Stimulated activated CD4-positive, alpha-beta T cell treated with anti-CD3 and anti-CD28 coated beads, Interleukin-1b, Interleukin-23, amount 100 ng/mL, for 4 hours (primary cell): ENCODE measurements at places on chromosomes 3 and 15.

GRCh38 chr3:160774172-160774571 lies 18.1 kb downstream of the PPM1L start:
- DNase-seq, result no peak

GRCh38 chr3:159831466-159831865 lies 157.2 kb upstream of the IL12A start:
- DNase-seq, result no peak

DNA sequence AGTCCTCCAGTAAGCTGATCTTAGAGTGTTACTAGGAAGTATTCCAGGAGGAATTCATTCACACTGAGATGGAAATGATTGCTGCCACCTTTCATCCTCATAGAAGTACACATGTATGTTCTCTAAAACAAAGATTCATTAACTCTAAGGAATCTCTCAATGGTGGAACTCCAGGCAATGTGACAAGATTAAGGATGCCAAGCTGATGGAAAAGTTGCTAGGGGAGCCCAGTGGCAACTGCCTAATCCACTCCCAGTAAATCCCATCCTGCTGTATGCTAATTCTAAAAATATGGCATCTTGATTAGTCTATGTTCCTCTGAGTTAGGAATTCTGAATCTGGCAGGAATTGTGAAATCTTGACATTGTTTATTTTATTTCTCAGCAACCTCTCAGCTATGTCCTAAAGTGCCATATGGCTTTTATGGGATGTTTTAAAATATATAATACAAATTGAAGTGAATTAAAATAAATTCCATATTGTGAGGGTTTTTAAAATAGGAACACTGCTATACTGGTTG lies 210.0 kb upstream of the TRIM42 start:
- DNase-seq, result no peak

DNA sequence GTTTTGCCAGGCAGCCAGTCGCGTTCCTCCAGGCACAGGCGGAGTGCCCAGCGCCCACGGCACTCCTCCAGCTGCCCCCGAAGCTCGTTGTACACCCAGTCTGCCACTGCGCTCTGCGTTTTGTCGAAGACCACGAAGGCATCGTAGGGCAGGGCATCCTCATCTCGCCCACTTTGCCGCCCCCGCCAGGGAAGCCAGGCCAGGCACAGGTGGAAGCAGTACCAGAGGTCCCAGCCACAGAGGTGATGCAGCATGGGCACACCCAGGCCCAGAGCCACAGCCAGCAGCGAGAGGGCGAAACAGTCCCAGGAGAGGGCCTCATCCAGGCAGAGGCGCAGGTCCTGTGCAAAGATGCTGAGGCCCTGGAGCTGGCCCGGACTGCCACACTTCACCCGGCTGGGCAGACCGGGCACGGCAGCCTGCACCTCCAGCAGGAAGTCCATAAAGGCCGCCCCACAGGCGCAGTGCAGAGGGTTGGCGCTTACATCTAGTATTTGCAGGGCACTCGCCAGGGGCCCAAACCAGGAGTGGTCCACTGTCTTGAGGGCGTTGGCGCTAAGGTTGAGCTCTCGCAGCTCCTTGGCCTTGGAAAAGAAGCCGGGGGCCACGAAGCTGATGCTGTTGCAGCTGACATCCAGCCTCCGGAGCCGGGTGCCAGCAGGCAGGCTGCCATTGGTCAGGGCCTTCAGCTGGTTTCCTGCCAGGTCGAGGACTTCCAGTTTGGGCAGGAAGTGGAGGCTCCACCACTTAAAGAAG lies 3.7 kb downstream of the TLR9 start:
- DNase-seq, result no peak

DNA sequence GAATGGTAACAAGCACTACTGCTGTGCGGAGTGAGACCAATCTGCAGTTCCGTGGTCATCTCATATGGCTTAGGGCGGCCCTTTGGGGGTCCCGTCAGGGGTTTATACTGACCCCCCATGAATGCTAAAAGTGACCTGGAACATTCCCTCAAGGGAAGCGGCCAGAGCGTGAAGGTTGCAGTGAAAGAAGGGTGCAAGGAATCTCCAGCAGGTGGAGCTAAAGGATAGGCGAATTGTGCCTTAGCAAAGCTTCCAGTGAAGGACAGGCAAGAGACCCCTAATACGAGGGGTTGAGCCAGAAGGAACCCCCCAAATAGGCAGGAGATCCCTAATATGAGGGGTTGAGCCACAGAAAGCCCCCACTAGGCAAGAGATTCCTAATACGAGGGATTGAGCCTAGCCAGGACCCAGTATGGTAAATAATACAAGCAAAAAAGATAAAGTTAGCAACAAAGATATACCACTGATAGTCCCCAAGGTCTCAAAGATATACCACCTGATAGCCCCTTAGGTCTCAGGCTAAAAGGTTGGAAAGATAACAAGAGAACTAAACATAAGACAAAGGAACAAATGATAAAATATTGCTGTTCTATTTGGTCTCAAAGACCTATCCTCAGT lies 32.8 kb downstream of the ZNF589 start:
- DNase-seq, result peak; percentile 50

- DNase-seq, result no peak
Observed at GRCh38 chr3:53042651-53043050, 3.2 kb downstream of the SFMBT1 start.

DNA sequence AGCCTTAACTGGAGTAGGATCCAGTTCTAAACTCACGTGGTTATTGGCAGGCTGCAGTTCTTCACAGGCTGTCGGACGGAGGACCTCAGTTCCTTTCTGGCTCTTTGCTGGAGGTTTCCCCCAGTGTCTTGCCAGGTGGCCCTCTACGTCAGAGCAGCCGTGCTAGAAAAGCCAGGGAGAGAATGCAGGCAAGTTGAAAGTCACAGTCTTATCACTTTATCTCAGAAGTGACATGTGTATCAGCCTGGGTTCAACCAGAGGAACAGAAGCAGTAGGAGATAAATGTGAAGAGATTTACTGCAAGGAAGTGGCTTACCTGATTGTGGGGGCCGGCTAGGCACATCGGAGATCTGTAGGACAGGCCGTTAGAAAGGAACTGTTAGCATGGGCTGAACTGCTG lies 125.3 kb upstream of the BNIP2 start:
- no peak for DNase-seq

GRCh38 chr3:190119461-190120268 lies 1.0 kb downstream of the P3H2 start:
- DNase-seq, result no peak

DNA sequence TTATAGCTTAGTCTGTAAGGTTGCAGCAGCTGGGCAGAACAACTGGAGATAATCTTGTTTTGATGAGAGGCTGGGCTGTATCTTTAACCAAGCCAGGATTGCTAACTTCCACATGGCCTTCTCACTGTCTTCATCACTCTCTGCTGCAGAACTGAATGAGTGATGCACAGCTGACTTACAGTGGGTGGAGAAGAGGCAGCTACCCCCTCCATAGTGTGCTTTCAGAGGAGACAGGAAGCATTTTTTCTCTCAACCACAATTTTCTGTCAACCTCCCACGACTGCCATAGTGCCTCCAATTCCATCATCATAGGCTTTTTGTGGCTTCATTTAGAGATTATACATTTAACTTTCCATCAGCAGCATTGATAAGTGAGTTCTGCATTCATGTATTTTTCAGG lies 168.2 kb downstream of the CLSTN2 start:
- no peak for DNase-seq

GRCh38 chr3:23648326-23648995 lies 157.3 kb upstream of the UBE2E1 start:
- no peak for DNase-seq

- no peak for DNase-seq
Observed at GRCh38 chr15:74884428-74885223, 5.2 kb upstream of the MPI start.

DNA sequence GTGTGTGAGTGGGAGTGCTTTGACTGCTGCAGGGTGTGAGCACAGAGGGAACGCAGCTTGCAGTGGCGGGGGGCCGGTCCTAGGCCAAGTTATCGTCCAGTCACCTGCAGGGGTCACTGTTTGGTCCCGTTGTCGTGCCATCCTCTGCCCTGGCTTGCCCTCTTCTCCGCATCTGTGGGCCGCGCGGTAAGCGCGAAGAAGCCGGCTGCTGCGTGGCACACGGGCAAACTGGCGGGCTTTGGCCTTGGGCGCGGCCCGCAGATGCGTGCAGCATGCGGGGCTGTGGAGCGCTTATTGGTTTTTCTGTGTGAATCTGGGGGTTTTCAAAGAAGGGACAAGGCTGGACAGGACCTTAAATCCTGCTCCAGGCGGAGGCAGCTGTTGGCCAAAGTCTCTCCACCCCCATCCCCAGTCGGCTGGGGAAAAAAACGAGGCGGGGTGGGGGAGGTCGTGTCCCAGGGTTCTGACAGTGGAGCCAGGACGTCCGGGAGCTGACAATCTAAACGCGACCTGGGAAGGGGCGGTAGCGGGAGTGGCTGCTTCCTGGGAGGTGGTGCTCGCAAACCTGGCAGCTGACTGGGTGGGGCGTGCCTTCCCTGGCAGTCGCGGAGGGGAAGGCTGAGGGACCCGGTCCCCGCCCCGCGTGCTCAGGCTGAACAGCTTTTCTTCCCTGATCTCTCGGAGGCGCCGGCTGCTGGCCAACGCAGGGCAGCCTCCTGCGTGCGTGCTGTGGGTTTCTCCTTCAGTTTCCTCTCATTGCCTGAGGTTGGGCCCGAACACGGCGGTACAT lies 39.7 kb upstream of the VEPH1 start:
- DNase-seq, result no peak

GRCh38 chr3:136728918-136729317 lies 23.3 kb downstream of the STAG1 start:
- no peak for DNase-seq

DNA sequence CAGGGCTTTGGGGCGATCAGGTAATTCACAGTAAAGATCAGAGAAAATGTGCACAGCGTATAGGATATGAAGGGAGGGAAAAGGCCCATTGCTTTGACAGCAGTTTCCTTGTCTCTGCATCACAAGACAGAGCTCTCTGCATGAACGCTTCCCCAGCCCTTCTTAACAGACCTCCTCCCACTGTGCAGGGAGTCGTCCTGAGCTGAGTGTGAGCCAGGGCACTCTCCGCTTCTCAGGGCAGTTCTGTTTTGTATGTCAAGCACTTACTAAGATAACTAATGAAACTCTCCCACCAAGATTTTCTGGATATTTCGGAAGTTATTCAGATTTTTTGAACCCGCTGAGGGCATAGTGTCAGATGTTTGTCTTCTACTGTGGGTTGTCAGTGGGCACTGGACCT lies 105.8 kb upstream of the C15orf61 start:
- DNase-seq, result no peak

DNA sequence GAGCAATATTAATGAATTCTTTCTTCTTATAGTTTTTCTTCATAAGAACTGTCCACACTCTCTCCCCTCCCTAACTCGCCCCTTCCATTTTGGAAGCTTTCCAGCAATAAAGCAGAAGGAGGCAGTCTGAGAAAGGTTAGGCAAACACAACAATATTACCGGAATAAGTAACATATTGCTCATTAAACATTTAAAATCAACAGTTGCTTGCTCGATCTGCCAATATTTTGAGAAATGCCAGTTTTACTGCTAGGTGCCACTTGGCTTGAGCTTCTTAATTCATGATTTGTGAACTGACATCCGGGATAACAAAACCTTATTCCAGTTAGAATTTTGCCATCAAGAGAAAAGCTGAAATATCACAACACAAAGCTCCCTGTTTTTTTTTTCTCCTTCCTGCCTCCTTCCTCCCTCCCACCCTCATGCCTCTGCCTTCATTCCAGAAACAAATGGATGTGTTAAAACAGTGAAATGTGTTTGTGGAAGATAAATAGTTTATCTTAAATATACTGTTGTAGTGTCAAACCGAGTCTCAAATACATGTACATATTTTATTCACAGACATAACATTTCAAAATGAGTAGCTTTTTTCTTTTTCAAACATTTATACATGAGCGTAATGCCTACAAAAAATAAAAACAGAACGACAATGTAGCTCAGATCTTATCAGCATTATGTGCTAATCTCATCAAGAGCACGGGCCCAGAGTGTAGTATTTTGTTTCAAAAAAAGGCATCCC lies 253.7 kb downstream of the GAP43 start:
- no peak for DNase-seq

DNA sequence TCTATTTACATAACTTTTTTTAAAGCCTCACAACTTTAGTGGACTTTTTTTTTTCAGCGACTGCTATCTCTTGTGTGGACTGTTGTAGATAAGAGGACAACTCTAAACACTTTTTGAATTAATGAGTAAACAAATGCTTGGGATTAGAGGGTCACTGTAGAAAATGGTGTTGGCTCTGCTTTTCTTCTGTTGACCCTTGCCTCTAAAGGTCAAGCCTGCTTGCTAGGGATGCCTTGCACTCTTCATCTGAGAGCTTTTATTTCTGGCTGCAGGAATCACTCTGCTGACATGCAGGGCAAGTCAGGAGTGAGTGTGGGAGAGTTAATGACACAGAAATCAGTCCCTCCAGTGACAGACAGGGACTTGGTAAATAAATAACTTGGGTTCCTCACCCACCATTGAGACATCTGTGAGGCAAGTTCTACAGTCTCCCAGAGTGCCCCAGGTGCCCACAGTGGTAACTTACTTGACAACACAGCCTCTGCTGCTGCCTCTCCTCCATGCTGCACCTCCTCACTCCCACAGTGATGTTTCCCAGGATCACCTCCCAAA lies 390.1 kb downstream of the IL20RB start:
- no peak for DNase-seq
